ENCODE measurements at places on chromosomes 11 and 22.

GRCh38 chr22:38843657-38844314, at the start of gene NPTXR:
Gene NPTXR (minus strand): TSS chr22:38844028.
- DNase-seq, result peak; percentile 79

DNA sequence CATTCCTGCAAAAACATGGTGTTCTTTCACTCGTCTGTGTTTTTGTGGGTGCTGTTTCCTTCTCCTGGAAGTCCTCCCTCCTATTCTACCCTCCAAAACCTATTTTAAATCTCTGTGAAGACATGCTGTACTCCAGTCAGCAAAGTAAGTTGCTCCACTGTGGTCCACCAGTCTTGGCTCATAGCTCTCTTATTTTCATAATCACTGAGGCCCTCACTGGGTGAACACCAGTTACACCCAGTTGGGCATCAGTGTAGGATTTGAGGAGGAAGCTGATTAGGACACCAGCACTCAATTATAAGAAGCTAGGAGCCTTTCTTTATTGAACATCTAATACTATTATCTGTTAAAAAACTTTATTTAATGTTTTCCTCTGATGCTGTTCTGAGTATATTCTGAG, 23.9 kb upstream of the EED start:
- no peak for DNase-seq

GRCh38 chr22:35328472-35328885, 28.8 kb downstream of the TOM1 start:
- DNase-seq, result no peak

DNA sequence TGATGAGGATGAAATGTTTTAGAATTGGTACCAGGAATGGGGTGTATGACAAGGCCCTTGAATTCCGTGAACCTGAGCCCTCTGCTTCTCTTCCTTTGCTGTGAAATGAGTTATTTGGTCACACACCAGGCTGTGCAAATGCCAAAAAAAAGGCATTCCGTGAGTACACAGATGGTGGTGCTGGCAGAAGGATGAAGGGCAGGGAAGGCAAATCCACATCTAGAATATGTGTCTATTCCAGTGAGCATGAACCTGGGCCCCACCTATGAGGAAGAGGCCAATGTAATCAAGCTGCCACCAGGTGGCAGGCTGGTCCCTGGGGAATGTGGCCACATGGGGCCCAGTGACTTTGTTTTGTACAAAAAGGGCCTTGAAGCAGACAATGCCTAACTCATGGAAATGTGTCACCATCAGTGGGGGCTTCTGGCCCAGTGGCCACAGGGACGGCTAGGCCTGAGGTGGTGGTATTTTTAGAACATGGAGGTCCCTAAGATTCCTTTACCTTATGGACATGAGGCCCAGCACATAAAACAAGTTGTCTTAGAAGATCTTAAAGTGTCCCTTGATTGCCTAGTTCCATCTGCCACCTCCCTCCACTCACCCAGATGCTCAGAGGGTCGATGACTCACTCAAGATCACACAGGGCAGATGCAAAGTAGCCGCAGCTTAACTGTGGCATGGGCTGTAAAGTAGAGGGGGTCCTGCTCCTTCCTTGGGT, 3.9 kb upstream of the RNF215 start:
- DNase-seq, result peak; percentile 89

GRCh38 chr11:35584321-35584720, 33.9 kb upstream of the FJX1 start:
- no peak for DNase-seq

DNA sequence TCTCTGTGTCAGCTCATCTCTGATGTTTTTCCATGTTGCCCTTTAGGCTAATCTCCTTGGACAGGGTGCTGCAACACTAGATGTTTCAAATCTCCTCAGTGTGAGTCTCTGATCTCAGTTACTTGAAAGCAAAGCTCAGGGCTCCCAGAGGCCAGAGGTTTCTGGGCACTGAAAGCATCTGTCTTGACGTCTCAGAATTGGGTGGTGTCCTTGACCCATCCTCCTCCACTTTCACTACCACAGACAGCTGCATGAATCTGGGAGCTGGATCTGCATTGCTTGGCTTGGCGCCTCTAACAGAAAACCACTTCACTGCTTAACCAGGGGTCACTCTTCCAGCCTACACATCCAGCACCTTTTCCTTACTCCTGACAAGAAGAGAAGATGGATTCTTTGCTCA, 399.4 kb downstream of the NXPE2 start:
- no peak for DNase-seq

GRCh38 chr22:38504731-38505540, 1.2 kb downstream of the DDX17 start:
- DNase-seq, result peak; percentile 81

DNA sequence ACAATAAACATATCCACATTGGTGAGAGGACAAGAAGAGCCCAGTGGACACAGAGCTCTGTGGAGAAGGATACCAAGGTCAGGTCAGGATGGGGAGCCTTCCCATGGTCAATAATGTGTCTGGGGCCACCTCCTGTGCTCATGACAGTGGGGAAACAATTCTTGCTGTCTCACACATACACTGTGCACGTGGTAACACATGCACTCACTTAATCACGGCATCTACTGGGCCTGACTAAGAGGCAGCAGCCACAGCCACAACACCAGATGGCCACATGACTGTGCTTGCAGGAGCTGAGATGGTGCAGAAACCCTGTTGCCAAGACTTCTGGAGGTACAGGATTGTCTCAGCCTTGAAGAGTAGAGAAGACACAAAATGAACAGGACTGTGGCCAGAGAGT, 28.6 kb downstream of the C22orf42 start:
- DNase-seq, result no peak

DNA sequence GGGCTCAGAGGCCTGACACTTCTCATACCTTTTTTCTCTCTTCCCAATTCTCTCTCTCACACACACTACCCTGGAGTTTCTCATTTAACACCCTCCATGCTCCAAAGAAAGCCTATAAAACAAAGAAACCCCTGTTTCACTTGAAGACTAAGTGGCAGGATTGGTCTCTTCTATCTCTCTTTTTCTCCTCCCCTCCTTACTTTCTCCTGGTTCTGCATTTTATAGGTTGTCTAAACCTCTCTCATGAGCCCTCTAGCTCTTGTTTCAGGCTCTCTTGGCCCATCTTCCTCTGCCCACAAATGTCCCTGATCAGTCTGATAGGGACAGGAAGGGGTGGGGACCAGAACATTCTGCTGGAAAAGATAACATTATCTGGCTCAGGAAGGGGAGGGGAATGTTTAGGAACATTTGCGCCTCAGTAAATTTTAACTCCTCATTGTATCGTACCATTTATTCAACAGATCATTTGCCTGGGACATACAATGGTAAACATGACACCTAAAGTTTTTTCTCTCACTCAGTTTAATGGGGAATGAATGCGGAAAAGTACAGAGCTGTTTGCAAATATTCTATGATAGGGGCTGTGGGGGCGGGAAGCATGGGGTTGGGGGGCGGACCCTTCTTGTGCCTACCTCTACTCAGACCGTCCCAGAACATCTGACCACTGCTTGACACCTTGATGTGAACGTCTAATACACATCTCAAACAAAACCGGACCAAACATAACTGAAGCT, 10.8 kb downstream of the CRYBA4 start:
- DNase-seq, result no peak

- DNase-seq, result no peak
Measured at GRCh38 chr22:36337365-36338130, 50.2 kb downstream of the MYH9 start.

DNA sequence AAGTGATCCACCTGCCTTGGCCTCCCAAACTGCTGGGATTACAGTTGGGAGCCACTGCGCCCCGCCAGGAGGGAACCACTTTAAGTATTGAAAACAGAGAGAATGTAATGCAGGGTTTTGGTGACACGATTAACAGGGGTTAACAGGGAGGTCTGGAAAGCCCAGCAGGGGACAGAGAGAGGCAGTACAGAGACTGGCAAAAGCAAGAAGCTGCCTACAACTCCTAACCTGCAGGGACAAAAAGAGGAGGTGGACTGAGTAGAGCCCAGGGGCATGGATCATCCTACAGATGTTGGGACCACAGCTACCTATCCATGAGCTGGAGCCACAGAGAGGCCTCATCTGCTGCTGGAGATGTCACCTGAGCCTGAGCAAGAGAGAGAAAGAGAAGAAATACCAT, 1.7 kb upstream of the SPINDOC start:
- DNase-seq, result no peak

GRCh38 chr11:121241343-121242211, 51.0 kb upstream of the SC5D start:
- DNase-seq, result no peak

DNA sequence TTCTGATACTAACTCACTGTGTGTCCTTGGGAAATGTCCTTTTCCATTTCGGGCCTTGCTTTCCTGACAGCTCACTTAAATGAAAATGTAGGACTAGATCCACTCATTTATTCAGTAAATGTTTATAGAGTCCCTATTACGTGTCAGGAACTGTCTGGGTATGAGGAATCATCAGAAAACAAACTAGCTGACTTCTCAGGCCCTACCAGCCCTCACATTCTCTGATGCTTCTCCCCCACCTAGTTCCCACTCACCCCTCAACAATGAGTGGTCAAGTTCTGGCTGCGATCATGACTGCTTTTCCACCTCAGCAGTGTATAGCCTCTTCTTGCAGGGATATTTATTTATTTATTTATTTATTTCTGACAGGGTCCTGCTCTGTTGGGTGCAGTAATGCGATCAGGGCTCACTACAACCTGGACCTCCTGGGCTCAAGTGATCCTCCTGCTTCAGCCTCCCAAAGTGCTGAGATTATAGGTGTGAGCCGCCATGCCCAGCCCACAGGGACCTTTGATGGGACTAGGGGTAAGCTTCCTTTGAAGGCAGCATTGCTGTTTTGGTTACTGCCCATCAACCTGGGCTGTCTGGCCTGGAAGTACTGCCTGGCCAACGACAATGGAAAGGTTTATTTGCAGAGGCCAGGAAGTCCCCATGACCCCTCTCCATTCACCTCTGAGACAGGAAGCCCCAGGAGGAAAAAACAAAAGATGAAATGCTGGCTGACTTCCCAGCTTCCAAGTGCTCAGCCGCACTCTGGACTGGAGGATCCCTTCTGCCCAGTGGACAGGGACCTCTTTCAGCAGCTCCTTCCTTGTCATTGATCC, 33.1 kb upstream of the POLD3 start:
- no peak for DNase-seq

GRCh38 chr11:23138761-23139160, 278.5 kb upstream of the CCDC179 start:
- no peak for DNase-seq

GRCh38 chr11:5042091-5042490, 4.2 kb upstream of the OR52J3 start:
- DNase-seq, result no peak

- DNase-seq, result no peak
Measured at GRCh38 chr11:91967026-91967690, 257.5 kb upstream of the FAT3 start.

Data from activated CD8-positive, alpha-beta memory T cell treated with anti-CD3 and anti-CD28 coated beads for 24 hours (primary cell).